ENCODE measurements at places on chromosomes 2 and 18.

GRCh38 chr2:217655651-217656050, 347.1 kb downstream of the TNS1 start:
- DNase-seq, result no peak

DNA sequence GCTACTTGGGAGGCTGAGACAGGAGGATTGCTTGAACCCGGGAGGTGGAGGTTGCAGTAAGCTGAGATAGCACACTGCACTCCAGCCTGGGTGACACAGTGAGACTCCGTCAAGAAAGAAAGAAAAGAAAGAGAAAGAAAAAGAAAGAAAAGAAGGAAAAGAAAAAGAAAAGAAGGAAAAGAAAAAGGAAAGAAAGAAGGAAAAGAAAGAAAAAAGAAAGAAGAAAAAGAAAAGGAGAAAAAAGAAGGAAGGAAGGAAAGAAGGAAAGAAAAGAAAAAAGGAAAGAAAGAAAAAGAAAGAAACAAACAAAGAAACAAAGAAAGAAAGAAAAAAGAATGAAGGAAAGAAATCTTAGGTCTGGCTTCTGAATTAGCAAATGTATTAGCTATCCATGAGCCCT, 150.4 kb downstream of the TMEM163 start:
- no peak for DNase-seq

DNA sequence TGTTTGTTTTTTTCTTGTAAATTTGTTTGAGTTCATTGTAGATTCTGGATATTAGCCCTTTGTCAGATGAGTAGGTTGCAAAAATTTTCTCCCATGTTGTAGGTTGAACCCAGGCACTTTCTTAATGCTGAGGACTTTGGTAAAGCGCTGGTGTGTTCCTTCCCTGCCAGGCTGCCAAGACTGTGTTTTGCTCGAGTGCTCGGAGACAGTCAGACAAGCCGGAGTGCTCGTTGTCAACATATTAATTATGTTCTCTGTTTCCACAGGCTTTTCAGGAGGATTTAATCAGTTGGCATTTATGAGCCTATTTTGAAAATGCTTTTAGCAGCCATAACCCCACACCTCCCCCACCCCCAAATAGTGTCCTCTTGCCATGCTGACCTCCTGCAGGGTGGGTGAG, 6.4 kb downstream of the MTCL1 start:
- no peak for DNase-seq

DNA sequence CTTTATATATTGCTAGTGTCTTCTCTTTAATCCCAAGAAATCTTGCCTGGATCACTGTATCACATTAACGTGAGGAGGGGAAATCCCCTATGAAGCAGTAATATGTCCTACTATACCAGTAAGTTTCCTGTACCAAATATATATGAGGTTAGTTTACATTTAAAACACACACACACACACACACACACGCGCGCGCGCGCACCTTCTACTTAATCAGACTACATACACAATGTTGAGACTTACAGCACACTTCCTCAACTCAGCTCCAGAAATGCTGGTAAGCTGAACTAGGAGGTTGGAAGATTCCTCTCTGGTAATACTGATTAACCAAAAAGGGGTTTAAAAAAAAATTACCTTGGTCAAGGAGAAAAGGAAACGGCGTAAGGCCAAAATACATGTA, 49.3 kb downstream of the USP34 start:
- no peak for DNase-seq
